T-helper 1 cell treated with Interleukin-12 subunit alpha and Interleukin-12 subunit beta and Interleukin-4 antibody, amounts not matched to agents 30 ng/mL and 1 ng/mL, for 36 hours (primary cell): ENCODE measurements at places on chromosomes 7 and 10. TPM values are rescaled to one million over a fixed set of nuclear protein-coding genes. Genes with fewer than 3 reads are reported as not detected.

Gene PIP
- total RNA-seq, result not detected in 2 replicates

Gene CALD1
- 1.0 and 1.3 TPM in 2 replicates for total RNA-seq

Gene KLLN
- 1.0 and 1.1 TPM in 2 replicates for total RNA-seq

Gene TUBB8
- not detected in 2 replicates for total RNA-seq

Gene OPN1SW
- total RNA-seq, result not detected in 2 replicates

Gene SKIDA1
- 0.05 TPM in 1 of 2 replicates, not detected in the other for total RNA-seq

Gene PTER
- total RNA-seq, result 9.6 and 9.8 TPM in 2 replicates

Gene MCU
- 12.2 and 16.1 TPM in 2 replicates for total RNA-seq

Gene RBP3
- not detected in 2 replicates for total RNA-seq

Gene PSPH
- total RNA-seq, result 9.0 and 11.7 TPM in 2 replicates

Gene ZEB1
- 72.0 and 73.8 TPM in 2 replicates for total RNA-seq

Gene ZNF365
- total RNA-seq, result 0.05 TPM in 1 of 2 replicates, not detected in the other

Gene PLAU
- 1.1 and 1.5 TPM in 2 replicates for total RNA-seq

Gene NDUFB2
- 162 and 169 TPM in 2 replicates for total RNA-seq

Gene LBX1
- total RNA-seq, result not detected in 2 replicates

Gene PTF1A
- not detected in 2 replicates for total RNA-seq

Gene MSMB
- not detected in 2 replicates for total RNA-seq

Gene KCND2
- total RNA-seq, result not detected in 2 replicates

Gene PFKP
- 151 and 153 TPM in 2 replicates for total RNA-seq

Gene C10orf90
- not detected in 2 replicates for total RNA-seq

Gene MOGAT3
- total RNA-seq, result not detected in 2 replicates

Gene RBP4
- total RNA-seq, result not detected in 2 replicates

Gene CPA4
- total RNA-seq, result not detected in 2 replicates

Gene DNAJC30
- 8.3 and 9.3 TPM in 2 replicates for total RNA-seq

Gene PRLHR
- not detected in 2 replicates for total RNA-seq

Gene OR6V1
- not detected in 2 replicates for total RNA-seq
